ENCODE measurements at places on chromosomes 1 and 21.
A peak's percentile ranks its signal among the peaks of the same experiment; 100 is the strongest.

GRCh38 chr21:46229923-46230260 is 1.3 kb upstream of the LSS start:
- no peak for DNase-seq

- DNase-seq, result no peak
Observed at GRCh38 chr1:194445244-194445643, 1258.8 kb upstream of the B3GALT2 start.

GRCh38 chr1:201648066-201648906 is 109.4 kb downstream of the NAV1 start:
- no peak for DNase-seq

DNA sequence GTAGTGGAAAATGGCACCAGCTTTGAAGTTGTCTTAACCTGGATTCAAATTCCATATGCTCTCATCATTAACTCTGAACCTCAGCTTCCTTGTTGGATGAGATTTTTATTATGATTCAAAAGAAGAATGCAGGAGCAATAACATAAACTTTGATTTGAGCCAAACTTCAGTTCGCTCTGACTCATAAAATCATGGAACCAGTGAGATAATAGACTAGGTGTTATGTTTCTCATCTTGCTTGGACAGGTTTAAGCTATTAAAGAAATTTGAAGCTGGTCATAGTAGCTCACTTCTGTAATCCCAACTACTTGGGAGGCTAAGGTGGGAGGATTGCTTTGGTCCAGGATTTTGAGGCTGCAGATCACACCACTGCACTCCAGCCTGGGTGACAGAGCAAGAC is 172.8 kb downstream of the CLEC20A start:
- no peak for DNase-seq

- no peak for DNase-seq
Observed at GRCh38 chr1:66563941-66564630, 30.1 kb downstream of the SGIP1 start.

DNA sequence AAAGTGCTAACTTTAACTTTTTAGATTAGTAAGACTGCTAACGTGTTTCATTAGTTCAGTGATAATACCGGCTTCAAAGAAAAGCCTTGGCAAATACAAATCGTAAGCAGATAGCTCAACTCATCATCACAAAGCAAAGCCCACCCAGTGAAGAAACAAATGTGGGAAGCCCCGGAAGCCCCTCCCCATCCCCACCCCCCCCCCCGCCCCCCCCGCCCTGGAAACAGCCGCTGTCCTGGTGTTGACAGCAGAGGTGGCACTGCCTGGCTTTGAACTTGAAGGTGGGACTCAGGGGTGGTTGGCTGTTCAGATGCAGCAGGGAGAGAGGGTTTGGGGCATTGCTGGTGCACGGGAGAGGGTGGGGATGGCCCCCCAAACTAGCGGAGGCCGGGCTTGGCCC is 14.1 kb downstream of the PDXK start:
- no peak for DNase-seq

- DNase-seq, result no peak
Observed at GRCh38 chr1:151840421-151840820, 801 bp upstream of the C2CD4D start.

DNA sequence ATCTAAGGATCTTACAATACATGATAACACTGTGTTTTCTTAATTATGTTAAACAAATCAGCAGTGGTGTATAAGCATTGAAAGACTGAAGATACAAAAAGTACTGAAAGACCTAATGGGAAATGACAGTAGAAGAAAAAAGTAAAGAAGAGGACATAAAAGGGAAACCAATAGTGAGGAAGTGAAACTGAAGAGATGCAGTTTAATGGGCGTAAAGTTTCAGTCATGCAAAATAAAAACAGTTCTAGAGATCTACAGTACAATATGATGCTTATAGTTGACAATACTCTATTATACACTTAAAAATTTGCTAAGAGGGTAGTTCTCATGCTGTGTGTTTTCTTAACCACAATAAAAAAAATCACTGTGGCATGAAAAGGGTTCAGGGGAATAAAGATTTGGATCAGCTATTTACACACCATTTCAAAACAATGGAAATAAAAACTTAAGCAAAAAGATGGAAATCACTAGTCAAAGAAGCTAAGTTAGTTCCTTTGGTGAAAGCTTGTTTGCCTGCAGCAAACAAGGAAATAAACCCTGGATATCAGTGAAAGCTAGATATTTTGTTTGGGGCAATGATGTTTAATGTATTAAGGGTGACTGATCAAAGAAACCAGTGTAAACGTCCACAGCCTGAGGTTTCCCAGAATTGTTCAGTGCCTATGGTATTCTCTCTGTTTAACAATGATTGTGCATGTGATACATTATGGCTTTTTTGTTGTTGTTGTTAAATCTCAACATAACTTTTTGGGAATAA is 1160.8 kb upstream of the ADGRL2 start:
- no peak for DNase-seq

- no peak for DNase-seq
Observed at GRCh38 chr1:26354972-26355371, 1.0 kb upstream of the CRYBG2 start.

GRCh38 chr1:8599646-8600212 is 217.7 kb downstream of the RERE start:
- no peak for DNase-seq

DNA sequence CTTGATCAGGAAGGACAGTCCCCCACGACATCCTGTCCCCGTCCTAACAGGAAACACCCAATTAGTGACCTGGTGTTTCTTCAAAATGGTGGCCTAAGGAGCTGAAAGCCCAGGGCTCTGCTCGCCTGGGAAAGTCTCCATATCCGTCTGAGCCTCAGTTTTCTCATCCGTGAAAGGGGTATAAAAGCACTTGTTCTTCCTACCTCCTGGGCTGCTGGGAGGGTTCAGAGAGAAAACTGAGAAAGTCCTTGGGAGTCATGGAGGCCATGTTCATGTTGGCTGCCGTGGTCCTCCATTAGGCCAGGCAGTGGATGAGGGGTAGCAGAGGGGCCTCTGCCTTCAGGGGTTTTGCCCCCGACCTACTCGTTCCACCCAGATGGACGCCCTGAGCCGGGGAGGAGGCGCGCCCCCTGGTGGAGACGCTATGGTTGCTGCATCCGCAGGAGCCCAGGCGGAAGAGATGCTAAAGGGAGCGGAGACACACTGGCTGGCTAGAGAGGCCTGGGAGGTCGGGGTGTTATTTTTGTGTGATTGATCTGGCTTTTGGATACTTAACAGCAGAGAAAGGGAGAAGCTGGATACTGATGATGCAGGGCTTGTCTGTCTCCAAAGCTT is 113.5 kb downstream of the PRDM2 start:
- no peak for DNase-seq

DNA sequence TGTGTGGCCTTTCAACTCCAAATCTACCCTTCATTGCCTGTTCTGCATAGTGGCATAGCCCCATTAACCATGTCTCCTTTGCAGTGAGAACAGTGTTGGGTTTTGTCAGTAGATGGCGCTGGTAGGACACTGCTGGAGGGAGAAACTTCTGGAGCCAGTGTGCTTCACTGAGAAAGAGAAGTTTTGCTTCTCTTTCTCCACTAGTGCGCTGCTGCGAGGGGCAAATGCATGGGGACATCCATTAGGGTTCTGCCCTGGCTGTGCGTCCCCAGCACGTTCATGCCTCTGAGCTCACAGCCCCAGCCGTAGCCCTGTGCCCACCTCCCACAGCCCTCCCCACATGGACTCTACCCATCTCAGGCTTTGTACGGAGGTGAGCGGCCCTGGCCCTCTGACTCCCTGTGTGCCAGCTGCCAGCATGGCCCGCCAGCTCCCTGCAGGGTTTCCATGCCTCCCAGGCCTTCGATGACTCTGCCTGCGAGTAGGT is 53.1 kb downstream of the RIMS3 start:
- DNase-seq, result peak; percentile 28

GRCh38 chr1:180218806-180219765 is 11.0 kb upstream of the LHX4 start:
- DNase-seq, result no peak

DNA sequence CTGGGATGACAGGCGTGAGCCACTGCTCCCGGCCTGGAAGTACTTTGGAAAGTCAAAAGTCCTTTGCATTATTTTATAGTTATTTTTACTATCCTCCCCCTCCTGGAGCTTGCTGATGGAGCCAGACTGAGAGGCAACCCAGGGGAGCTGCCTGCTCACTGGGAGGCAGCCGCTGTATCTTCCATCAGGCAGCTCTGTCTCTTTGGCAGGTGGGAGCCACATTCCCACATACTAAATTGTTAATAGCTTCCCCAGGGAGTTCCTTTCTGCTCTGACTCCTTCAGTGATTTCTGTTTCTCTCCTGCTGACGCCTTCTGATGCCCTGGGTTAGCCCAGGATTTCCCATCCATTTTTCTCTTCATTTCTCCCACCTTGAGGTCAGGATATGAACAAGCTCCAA is 4.9 kb upstream of the OPRD1 start:
- no peak for DNase-seq

GRCh38 chr1:93750955-93751354 is 69.3 kb upstream of the BCAR3 start:
- no peak for DNase-seq

DNA sequence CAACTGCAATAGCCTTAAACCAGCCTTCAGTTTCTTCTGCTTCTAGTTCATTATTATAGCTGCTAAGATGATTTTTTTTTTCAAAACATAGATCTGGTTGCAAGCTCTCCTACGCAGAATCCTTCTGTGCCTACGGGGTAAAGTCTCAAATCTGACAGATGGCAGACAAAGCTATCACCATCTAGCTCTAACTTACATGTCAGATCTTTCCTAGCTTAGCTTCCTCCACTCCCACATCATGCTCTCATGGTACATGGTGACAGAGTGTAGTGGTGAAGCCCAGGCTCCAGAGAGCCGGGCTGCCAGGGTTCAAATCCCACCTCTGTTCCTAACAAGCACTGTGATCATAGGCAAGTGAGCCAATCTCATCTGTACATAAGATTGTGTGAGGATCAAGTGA is 24.2 kb upstream of the GUCA2B start:
- DNase-seq, result no peak

- no peak for DNase-seq
Observed at GRCh38 chr1:221884821-221885220, 142.9 kb upstream of the DUSP10 start.

DNA sequence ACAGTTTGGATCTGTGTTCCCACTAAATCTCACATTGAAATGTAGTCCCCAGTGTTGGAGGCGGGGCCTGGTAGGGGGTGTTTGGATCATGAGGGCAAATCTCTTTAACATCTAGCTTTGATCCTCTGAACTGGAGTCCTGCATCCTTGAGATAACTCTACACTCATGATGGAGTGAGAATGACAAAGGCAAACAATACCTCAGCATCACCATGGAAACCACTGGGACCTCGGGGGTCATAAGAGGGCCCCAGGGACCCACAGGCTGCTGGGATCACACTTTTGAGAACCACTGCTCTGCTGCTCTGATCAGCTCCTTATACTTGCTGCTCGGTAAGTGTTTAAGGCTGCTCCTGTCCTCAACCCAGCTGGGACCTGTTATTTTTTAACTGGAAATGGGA is 13.4 kb upstream of the OBSCN start:
- no peak for DNase-seq

DNA sequence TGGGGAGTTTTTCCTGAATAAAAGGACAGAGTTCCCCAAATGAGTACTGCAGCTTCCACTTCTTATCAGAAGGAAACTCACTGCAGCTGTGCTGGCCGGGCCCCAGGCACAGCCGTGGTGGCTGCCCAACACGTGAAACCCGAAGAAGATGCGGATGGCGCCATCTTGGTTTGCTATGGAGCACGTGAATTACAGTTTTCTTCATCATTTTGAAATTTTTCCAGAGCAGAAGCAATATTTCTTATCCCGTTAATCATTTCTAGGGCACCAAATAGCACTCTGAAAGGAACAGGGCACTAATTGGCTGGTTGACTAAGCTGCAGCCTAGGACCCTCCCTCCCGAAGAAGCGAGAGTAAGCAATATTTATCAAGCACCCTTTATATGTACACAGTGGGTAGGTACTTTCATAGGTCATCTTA is 63.2 kb upstream of the EPS8L3 start:
- DNase-seq, result no peak

DNA sequence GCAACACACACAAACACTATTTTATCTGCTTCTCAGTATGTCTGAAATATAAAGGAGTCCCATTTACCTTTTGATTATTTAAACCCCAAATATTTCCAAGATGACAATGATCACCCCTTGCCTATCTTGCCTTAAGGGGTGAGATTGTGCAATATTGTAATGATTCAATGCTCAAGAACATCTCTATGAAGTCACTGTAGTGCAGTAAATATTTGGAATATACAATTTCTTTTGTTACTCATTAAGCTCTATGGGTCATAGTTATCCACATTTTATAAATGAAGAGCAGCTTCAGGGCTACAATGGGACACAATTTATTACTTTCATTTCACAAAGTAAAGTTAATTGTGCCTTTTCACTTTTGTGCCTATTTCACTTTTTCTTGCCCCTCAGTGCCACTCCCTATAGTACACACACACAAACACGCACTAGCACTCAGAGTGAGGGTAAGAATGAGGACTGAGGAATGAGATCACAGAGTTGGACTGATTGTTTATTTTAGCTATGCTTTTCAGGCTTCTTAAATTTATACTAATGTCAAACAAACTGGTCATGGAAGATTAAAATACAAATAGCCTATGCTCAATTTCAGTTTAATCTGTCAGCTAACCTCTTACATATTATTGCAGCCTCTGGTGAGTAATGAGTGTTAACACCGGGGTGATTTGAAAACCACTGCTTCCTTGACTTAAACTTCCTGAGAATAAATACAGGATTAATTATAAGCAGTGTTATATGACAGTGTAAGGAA is 521.0 kb upstream of the B3GALT2 start:
- DNase-seq, result no peak

- no peak for DNase-seq
Observed at GRCh38 chr1:2439369-2439768, 27.0 kb upstream of the PEX10 start.

- no peak for DNase-seq
Observed at GRCh38 chr1:7298145-7298544, 473.0 kb upstream of the VAMP3 start.

- no peak for DNase-seq
Observed at GRCh38 chr1:95396557-95396956, 162.5 kb downstream of the RWDD3 start.

DNA sequence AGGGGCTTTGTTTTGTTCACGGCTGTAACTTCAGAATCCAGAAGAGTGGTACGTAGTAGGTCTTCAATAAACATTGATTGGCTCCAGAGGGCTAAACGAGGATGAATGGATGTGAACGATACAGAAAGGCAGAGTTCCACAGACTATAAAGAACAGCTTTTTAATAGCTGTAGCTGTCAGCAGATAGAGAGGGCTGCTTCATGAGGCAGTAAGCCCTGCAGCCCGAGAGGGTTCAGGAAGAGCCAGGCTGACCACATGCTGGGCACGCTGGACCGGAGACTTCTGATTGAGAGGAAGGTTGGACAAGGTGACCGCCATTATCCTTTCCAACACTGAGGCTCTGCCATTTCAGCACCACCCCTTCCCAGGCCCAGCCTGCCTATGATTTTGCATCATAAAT is 45.3 kb downstream of the KIRREL1 start:
- no peak for DNase-seq
